MG63 (cell line): ENCODE measurements at places on chromosomes 7 and 10.

GRCh38 chr10:77463499-77463898 lies 174.1 kb downstream of the KCNMA1 start:
- no peak for DNase-seq

DNA sequence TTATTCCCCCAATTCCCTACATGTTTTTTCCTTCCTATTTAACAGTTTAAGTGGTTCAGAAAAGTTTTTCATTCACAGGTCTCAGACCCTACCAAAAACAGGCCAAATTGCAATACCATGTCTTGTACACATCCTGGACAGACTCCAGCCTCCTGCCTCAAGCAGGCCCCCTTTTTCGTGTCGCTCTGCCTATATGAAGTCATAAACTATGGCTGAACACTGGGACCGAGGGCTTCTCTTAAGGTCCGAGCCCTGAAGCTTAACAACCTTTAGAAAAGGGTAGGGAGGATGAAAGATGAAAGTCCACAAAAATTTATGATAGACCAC lies 1.4 kb downstream of the FBXW4 start:
- peak; percentile 51 for DNase-seq

DNA sequence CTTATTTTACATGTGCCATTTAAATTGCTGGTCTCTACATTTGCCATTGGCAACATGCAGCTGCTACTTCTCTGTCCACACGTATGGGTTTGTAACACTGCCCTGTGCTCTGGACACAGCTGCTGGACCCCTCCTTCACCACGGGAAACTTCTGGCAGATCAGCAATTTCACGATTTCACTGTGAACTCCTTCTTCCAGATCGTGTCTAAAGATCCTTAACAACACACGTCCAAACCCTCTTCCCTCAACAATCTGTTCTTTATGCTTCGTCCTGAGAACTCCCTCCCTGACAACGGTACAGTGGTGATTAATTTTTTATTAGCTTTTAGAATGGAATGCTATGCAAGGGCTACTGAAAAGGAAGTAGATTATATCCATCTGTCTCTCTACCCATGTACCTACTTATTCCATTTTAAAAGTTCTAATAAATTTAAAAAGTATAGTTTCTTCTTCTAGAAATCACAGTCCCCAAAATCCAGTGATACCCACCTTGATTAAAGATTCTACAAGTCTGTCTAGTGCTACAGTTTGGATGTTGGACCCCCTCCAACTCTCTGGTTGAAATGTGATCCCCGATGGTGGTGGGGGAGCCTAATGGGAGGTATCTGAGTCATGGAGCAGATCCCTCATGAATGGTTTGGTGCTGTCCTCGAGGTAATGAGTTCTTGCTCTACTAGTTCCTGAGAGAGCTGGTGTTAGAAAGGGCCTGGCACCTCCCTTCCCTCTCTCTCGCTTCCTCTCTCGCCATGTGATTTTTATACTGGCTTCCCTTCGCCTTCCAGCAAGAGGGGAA lies 81.0 kb downstream of the KIAA1549 start:
- no peak for DNase-seq

GRCh38 chr7:92621561-92622023 lies 31.4 kb upstream of the FAM133B start:
- DNase-seq, result no peak

- no peak for DNase-seq
Observed at GRCh38 chr10:47413531-47414226, 29.6 kb upstream of the ZNF488 start.

- no peak for DNase-seq
Observed at GRCh38 chr7:67916571-67917436, 920.2 kb downstream of the TYW1 start.

GRCh38 chr10:54434782-54435181 lies 366.2 kb downstream of the PCDH15 start:
- DNase-seq, result no peak
